ENCODE measurements at places on chromosomes 1 and 21. TPM values are rescaled to one million over a fixed set of nuclear protein-coding genes. Genes with fewer than 3 reads are reported as not detected.

The TPTE gene
- total RNA-seq = not detected

The TNFRSF8 gene
- 0.94 TPM for total RNA-seq

The C1orf56 gene
- total RNA-seq = 6.2 TPM

The ZNF362 gene
- total RNA-seq = 36.9 TPM

The MYCL gene
- total RNA-seq = 4.2 TPM

The CLCA1 gene
- total RNA-seq = not detected

The CD247 gene
- total RNA-seq = 7.7 TPM

The PIK3R3 gene
- total RNA-seq = 44.2 TPM

GRCh38 chr1:119290297-119290696 is 78.3 kb upstream of the HAO2 start:
- no peaks in the 10 kb centered on the region for H3K36me3 ChIP-seq
- no peak overlapping the region for H3K27ac ChIP-seq
- H3K4me3 ChIP-seq = no peak overlapping the region
- DNase-seq = no peak
- H3K4me1 ChIP-seq = no peaks in the 10 kb centered on the region

DNA sequence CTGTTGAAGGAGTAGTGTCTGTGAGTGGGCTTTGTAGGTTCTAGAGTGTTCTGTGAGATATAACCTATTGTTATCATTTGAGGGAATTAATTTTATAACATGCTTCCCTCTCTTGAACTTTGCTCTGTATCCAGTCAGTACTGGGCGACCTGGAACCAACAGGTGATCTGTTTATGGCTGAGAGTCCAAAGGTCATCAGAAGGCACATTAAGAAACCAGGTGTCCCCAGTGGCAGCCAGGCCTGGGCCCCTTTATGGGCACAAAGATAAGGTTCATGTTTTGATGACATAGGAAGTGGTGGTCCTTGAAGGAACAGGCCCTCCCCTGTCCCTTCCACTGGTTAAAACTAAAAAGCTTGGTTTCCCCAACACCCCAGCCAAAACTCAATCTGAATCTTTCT is 61.1 kb downstream of the FHAD1 start:
- DNase-seq = no peak
- no peaks in the 10 kb centered on the region for H3K4me1 ChIP-seq
- H3K4me3 ChIP-seq = no peak overlapping the region
- no peak overlapping the region for H3K27ac ChIP-seq
- no peaks in the 10 kb centered on the region for H3K36me3 ChIP-seq

DNA sequence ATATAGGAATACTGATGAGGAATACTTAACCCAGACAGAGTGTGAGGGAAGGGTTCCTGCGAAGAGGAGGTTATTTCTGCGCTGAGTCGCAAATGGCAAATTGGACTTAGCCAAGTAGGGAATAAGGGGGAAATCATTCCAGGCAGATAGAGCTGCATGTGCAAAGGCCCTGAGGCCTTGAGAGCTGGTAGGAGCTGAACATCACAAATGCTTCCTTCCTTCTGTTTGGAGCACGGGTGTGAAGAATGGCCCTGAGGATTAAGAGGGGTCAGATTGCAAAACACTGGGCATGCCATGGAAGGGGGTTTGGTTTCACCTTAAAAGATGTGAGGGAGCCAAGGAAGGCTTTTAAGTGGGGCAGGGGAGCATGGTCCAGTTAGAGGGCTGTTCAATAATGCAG is 12.4 kb downstream of the IER5 start:
- no peak for DNase-seq
- no peaks in the 10 kb centered on the region for H3K27me3 ChIP-seq
- H3K4me3 ChIP-seq = no peak overlapping the region
- peaks cover 12% of the 10 kb centered on the region for H3K4me1 ChIP-seq

DNA sequence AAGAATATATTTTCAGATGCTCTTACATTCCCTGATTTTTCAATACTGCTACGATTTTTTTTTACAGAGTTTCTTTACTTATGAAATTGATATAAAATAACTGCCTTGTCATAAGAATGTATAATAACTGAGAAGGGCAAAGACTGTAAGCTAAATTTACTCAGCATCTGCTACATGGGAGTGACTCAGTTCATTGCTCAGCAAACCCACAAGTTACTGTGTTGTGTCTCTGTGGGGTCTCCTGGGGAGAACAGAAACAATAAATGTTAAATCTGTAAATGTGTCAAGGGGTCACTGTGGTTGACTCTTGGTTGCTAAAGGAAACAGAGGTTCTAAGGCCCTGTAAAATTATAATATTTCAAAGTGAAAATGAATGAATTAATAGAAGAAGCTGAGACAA is 210.3 kb upstream of the CACYBP start:
- H3K27ac ChIP-seq = no peak overlapping the region
- DNase-seq = no peak
- H3K27me3 ChIP-seq = no peaks in the 10 kb centered on the region
- H3K36me3 ChIP-seq = no peaks in the 10 kb centered on the region

DNA sequence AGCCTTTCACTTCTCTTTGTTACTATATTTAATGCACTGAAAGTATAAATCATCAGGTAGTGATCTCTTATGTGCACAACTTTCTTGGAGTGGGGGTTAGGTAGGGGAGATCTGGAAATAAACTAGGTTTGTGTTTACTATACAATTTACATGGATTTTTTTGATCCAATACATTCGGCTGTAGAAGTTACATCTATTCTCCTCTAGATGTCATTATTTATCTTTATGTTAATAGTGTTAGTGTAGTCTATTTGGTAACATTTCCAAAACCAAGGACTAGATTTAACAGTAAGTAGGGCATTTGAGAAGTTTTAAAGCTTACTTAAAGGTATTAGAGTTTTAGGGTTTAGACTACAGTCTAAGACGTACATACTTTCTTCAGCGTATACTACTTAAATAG is 5.4 kb downstream of the VPS45 start:
- peaks cover 3% of the 10 kb centered on the region for H3K4me1 ChIP-seq
- H3K27ac ChIP-seq = no peak overlapping the region
- H3K4me3 ChIP-seq = no peak overlapping the region
- peaks cover 14% of the 10 kb centered on the region for H3K36me3 ChIP-seq

DNA sequence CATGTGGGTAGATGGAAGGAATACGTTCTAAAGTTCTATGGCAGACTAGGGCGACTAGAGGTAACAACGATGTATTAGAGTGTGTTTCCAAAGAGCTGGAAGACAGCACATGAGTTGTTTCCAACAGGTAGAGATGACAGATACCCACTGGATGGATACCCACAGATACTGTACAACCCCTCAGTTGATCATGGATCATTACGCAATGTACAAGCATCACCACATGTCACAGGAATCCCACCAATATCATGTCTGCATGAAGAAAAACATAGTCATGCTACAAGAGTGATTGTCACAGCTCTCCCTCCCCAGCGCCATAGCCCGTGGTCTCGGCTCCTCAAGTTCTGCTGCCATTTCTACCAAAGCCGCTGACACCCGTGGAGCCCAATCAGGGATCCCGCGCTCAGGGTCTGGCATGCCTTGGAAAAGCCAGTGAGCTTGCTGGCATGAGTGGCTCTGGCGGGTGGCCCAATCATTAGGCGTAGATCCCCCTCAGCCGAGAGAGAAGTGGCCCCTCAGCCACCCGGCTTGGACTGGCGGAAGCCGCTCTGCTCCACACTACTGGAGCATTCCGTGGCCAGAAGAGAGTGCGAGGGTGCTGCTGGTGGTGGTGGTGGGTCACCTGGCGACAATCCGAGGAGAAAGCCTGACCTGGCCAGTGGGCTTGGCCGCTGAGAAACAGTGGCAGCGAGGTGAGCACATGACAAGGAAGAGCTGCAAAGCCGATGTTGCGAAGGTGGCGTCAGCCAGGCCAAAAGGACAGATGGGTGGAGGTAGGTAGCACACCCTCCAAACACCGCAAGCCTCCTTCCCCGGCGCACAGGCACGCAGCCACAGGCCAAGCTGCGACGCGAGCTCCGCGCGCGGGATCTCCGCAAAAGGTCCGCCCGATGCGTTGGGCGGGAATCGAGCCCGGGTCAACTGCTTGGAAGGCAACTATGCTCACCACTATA is 65.7 kb upstream of the FCGR2A start:
- H3K27ac ChIP-seq = no peak overlapping the region
- H3K36me3 ChIP-seq = no peaks in the 10 kb centered on the region
- H3K4me1 ChIP-seq = no peaks in the 10 kb centered on the region

DNA sequence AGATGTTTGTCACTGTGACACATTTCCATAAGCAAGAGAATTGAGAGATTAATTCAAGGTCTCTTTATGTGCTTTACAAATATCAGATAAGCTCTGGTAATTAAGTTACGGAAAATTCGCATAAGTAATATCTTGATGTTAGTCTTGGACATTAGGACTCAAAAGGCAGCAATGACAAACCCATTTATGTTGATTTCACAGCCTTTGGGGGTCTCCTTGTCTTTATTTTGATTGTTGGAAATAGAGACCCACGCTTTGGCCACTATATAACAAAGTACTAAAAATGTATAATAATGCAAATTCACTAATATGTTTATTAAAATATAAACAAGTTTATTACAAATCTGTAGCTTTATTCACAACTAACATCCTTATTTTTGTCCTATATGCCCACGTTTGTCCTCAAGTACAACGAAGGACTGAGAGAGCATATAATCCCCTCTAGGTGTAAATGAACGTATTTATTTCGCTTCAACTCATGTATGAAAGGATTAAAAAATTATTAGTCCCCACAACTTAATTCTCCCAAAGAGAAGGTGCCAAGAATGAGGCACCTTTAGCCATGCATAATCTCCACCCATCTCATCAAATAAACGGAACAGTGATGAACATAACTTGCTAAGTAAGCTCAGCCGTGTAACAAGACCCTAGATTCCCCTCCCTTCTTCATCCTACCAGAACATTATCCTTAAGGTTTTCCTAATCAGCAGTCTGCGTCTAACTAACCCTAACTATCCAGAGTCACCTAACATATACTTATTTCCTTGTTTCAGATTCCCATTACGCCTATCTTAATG is 1.6 kb upstream of the LAMC1 start:
- H3K27me3 ChIP-seq = no peaks in the 10 kb centered on the region
- no peaks in the 10 kb centered on the region for H3K36me3 ChIP-seq
- H3K4me1 ChIP-seq = peaks cover 5% of the 10 kb centered on the region
- peak overlapping the region; percentile 96 for H3K27ac ChIP-seq

DNA sequence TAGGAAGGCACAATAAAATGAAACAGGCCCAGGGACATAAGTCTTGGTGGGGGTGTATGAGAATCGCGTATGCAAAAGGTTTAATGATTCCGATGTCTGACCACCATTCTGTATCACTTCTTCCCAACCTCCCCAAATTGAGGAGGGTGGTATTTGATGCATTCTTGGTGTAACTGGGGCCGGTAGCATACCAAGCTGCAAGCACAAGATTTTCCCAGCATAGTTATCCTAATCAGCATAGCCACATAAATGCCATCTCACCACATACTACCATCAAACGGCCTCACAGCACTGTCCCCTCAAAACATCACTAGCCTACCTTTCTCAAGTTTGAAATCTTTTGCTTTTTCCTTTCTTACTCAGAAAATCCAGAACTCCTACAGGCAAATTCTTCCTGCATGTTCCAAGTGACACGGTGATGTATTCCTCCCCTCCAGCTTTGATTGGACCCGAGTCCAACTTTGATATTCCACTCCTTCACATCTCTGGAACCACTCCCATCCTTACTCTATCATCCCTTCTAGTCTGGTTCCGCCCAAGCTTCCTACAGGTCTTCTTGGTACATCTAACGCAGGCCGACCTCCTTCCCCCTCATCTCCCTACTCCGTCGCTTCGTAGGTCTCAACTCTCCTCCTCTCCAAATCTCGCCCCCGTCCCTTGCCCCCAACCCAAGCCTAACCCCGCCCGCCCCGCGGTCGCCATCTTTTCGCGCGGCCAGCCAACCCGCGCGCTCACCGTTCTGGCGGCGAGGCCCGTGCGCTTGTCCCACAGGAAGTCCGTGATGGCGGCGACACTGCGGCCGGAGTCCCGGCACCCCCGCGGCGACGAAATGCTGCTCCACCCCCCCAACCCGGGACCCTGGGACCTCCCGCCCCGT is 600 bp downstream of the CLK2 start:
- peaks cover 29% of the 10 kb centered on the region for H3K36me3 ChIP-seq
- H3K4me3 ChIP-seq = peak overlapping the region; percentile 98
- peak; percentile 67 for DNase-seq
- peak overlapping the region; percentile 95 for H3K27ac ChIP-seq
- peaks cover 4% of the 10 kb centered on the region for H3K4me1 ChIP-seq

- peaks cover 6% of the 10 kb centered on the region for H3K4me1 ChIP-seq
- no peaks in the 10 kb centered on the region for H3K27me3 ChIP-seq
- H3K4me3 ChIP-seq = no peak overlapping the region
- H3K36me3 ChIP-seq = peaks cover 4% of the 10 kb centered on the region
- DNase-seq = no peak
Observed at GRCh38 chr1:211825980-211826379, 4.6 kb downstream of the LPGAT1 start.

DNA sequence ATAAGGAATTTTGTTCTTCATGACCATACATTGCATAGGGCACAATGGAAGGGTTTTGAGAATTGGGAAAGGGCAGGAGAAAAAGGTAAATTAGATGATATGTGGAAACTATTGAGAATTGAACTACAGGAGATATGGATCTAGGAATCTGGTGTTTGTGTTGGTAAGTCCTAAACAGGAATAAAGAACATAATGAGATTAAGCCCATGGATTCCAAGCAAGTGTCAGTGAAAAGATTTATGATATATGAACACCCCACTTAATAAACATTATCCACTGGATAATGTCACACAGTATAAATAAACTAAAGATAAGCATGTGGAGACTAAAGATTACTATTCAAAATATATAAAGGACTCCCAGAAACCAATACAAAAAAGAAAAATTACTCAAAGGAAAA is 98.2 kb downstream of the TNFSF18 start:
- DNase-seq = no peak
- no peaks in the 10 kb centered on the region for H3K36me3 ChIP-seq
- H3K27ac ChIP-seq = no peak overlapping the region
- no peaks in the 10 kb centered on the region for H3K4me1 ChIP-seq

DNA sequence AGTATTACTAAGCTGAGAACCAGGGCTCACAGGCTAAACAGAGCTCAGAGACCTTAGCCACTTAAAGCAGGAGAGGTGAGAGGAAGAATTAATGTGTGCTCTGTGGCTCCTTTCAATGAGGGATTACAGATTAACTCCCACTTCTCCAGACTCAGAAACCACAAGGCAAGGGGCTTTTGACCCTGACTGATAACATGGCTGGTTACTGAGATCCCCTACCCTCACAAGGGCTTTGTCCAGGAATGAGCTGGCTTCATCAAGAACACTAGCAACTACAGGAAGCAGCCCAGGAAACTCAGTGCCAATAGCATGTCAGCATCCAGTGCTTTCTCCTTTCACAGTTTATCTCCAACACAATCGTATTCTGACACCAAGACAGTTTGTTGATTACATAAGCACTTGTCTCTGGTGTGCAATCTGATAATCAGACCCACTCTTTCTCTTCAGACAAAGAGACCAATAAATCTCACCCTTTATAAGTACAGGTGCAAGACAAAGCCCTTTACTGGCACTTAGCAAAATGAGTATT is 38.8 kb downstream of the ERI3 start:
- no peak overlapping the region for H3K4me3 ChIP-seq
- no peak for DNase-seq
- H3K36me3 ChIP-seq = peaks cover 8% of the 10 kb centered on the region
- no peaks in the 10 kb centered on the region for H3K4me1 ChIP-seq

- H3K27me3 ChIP-seq = no peaks in the 10 kb centered on the region
- no peaks in the 10 kb centered on the region for H3K36me3 ChIP-seq
- DNase-seq = peak; percentile 62
- peak overlapping the region; percentile 56 for H3K27ac ChIP-seq
Observed at GRCh38 chr1:234515821-234516241, 36.9 kb upstream of the TARBP1 start.

Data from kidney (tissue), 22 donors.